ENCODE measurements at places on chromosomes 7 and 10.

DNA sequence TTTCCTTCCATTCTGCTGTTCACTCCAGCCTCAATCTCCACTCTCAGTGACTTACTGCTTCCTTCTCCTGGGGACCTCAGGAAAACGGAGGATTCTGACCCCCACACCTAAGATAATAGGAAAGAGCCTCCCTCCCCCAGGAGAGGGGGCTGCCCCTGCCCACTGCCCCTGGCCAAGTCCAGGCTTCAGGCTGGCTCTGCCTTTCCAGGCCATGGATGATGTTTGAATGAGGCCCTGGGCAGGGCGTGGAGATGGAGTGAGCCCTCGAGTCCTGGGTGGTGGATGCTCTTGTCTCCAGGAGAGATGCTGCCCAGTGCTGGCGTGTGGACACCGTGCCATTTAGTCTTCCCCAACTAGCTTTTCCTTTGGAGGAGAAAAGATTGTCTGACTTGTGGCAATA lies 106.9 kb downstream of the INSYN2A start:
- DNase-seq: no peak

GRCh38 chr7:102082693-102083368 lies 203.8 kb upstream of the SH2B2 start:
- no peak for DNase-seq

DNA sequence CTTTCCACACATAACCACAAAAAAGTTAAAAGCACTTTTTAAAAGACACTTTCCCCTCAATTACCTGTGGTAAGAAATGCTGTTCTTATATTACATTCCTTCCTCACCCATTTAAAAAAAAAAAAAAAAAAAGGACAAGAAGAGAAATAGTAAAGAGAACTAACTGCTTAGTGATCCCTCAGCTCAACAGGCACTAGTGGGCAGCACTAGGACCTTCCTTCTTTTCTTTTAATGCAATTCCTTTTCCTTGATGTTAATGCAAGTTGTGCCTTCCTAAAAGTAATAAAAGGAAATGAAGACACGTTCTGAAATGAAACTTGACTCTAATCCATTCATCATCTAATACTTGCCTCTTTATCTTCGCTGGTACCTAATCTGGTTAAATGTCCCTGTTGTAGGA lies 189.7 kb downstream of the TCF7L2 start:
- no peak for DNase-seq

- no peak for DNase-seq
Observed at GRCh38 chr7:95863623-95864022, 91.3 kb downstream of the DYNC1I1 start.

- no peak for DNase-seq
Observed at GRCh38 chr7:30421647-30422196, 56.9 kb downstream of the NOD1 start.

- DNase-seq: no peak
Observed at GRCh38 chr7:152987656-152988055, 228.1 kb downstream of the ACTR3B start.

- no peak for DNase-seq
Observed at GRCh38 chr10:13712476-13712836, 125.7 kb downstream of the PRPF18 start.

DNA sequence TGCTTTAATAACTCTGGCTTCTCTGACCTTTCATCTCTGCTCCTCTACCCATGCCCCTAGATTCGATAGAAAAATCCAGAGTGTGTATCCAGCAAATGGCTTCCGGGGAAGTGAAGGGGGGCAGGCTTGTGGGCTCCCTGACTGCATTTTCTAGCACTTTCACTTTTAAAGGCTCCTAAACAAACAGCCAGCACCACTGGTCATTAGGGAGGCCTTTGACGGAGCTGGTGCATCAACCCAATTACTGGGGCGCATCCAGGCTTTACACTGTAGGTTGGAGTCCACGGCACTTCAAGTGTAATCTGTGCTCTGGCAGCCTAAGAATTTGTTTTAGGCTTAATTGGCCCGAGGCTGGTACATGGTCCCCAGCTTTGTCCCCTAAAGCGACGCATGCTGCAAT lies 291.9 kb downstream of the GFRA1 start:
- no peak for DNase-seq

DNA sequence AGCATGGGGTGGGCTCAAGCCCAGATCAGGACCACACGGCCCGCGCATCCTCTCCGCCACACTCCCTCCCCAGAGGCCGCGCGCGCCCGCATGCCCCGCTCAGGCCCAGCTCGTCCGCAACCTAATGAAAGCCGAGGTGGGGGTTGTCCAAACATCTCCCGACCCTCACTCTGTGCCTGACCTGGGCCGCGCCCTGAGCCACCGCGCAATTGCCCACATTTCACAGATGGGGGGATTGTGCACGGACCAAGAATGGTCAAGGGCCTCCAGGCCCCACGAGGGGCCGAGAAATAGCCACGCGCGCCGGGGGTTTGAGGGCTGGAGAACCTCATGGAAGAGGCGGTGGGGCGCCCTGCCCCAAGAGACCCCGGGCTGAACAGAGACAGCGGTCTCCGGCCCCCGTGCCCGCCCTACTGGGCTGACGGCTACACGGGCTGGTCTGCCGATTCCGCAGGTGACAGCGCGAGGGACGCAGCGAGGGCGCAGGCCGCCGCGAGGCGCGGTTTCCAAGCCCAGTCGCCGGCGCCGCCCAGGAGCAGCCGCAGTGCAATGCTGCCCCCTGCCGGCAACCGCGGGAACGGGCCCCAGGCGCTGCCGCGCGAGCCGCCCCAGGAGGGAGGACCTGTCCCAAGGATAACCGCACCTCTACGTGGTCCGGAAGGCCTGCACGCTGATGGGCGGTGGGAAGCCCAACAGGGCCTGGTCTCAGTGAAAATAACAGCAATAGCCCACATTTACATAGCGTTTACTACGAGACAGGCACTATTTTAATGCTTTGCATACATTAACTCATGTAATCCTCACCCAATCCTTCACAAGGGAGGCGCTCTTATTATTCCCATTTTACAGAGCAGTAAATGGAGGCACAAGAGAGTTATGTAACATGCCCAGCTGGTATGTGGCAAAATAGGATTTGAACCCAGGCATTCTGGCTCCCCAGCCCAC lies 10.5 kb upstream of the GRID1 start:
- DNase-seq: peak; percentile 85
